Caco-2 (cell line): ENCODE measurements at places on chromosomes 2 and 18. TPM values are rescaled to one million over a fixed set of nuclear protein-coding genes. Genes with fewer than 3 reads are reported as not detected.

GRCh38 chr2:24220554-24221291 lies 45.9 kb downstream of the FAM228A start:
- DNase-seq: no peak

DNA sequence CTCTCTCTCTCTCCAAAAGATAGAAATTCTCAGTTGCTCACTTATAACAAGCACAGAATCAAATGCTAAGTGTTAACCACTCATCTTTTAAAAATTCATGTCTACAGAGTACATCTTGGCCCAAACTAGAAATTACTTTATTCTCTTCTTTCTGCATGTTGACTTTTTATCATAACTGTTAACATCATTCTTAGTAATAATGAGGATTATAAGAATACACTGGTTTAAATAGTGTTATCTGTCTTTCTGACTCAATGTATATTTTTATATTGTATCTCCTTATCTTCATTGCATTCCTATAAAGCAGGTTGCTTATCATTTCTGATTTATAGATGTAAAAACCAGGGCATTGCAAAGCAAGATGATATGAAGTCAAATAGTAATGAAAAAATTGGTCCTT lies 17.8 kb upstream of the KLF7 start:
- DNase-seq: no peak

GRCh38 chr18:70235478-70235877 lies 30.0 kb upstream of the RTTN start:
- DNase-seq: no peak

Gene CSRNP3
- 1.2 and 1.3 TPM in 2 replicates for total RNA-seq

DNA sequence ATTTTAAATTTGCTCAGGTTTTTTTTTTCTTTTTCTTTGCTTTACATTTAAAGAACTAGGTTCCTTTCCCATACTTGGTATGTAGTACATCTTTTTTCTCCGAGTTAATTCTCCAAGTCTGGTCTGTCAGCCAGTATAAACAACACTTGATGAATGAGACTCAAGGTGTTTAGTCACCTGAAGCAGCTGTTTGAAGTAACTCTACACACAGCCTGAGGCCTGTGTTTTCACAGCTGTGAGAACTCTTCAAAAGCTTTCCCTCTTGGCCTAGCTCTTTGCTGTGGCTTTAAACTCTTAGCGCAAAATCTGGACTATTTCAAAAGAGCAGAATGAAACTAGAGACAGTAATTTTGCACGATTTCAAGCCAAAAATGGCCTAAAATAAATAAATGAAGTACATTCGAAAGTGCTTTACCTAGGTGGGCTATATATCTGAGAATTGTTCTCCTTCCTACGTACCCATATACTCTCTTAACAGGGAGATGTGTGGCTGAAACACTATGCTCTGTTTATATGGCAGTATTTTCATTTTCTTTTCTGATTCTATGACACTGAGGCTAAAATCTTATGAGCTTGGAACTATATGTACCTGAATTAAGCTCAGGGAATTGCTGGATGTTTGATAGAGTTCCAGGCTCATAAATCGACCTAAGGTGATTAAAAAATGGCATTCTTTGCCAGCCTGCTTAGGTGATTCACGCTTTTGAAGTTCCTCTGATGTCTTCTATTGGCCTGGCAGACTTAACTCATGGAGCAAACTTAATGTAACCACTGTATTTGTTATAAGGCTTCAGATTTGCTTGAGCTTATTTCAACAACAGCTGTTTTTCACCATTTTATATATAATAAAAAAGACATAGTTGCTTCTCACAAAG lies 1044.1 kb upstream of the ZEB2 start:
- DNase-seq: peak; percentile 50

- no peak for DNase-seq
These were observed 742.4 kb downstream of the DCDC2C start for GRCh38 chr2:4445821-4446220.

Gene RPRM
- total RNA-seq: not detected in 2 replicates

GRCh38 chr2:42560899-42561298 lies 7.5 kb upstream of the MTA3 start:
- no peak for DNase-seq

GRCh38 chr2:135009339-135009738 lies 37.9 kb downstream of the MAP3K19 start:
- DNase-seq: no peak

Gene NIFK
- 84.7 and 104 TPM in 2 replicates for total RNA-seq

DNA sequence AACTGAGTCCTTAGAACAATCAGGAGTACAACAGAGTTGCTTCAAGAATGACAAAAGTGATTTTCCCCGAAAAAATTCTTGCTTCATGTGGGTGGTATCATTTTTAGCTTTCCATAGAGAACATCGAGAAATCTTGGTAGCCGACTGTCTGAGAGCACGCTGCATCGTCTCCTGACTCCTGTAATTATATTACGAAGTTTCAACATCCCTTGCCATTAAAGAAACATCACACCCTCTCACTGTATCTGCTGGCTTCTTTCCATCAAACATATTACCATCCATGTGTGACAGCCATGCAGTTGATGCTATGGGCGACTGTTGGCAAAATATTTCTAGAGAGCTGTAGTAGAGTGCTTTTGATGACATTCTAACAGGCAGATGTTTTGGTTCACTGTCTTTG lies 311.2 kb downstream of the CMPK2 start:
- no peak for DNase-seq

DNA sequence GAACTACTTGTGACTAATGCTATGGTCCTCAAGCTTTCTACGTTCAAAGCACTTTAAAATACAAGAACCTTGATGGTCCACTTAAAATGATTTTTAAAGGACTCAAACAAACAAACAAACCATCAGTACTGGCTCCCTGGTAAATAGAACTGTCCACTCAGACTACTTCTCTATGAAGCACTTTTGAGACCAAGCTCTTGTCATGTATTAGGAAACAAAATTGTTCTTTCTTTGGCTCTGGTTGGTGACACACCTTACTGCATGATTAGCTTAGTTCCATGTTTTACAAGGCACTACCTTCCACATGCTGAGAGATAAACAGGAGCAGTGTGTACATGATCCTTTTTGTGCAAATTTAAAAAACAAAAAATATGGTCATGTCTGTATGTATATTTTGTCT lies 19.7 kb downstream of the DARS1 start:
- DNase-seq: no peak

GRCh38 chr2:155372969-155373368 lies 674.5 kb downstream of the KCNJ3 start:
- no peak for DNase-seq

- DNase-seq: no peak
These were observed 36.0 kb upstream of the GALNT5 start for GRCh38 chr2:157221394-157221988.

Gene HDAC4
- total RNA-seq: 15.5 and 17.6 TPM in 2 replicates

GRCh38 chr2:10772201-10772867 lies 40.3 kb downstream of the PDIA6 start:
- peak; percentile 24 for DNase-seq

Gene XDH
- 1.3 and 1.4 TPM in 2 replicates for total RNA-seq

Gene POTEI
- 7.0 and 7.3 TPM in 2 replicates for total RNA-seq

GRCh38 chr2:72605836-72606442 lies 219.9 kb downstream of the EXOC6B start:
- DNase-seq: no peak

Gene SPEG
- 17.2 and 18.6 TPM in 2 replicates for total RNA-seq

- DNase-seq: no peak
These were observed 45.1 kb upstream of the SEC11C start for GRCh38 chr18:59094569-59094968.

- DNase-seq: no peak
These were observed 76.0 kb downstream of the SMAD7 start for GRCh38 chr18:48874701-48875162.

GRCh38 chr2:195815083-195815482 lies 158.1 kb downstream of the SLC39A10 start:
- DNase-seq: no peak

DNA sequence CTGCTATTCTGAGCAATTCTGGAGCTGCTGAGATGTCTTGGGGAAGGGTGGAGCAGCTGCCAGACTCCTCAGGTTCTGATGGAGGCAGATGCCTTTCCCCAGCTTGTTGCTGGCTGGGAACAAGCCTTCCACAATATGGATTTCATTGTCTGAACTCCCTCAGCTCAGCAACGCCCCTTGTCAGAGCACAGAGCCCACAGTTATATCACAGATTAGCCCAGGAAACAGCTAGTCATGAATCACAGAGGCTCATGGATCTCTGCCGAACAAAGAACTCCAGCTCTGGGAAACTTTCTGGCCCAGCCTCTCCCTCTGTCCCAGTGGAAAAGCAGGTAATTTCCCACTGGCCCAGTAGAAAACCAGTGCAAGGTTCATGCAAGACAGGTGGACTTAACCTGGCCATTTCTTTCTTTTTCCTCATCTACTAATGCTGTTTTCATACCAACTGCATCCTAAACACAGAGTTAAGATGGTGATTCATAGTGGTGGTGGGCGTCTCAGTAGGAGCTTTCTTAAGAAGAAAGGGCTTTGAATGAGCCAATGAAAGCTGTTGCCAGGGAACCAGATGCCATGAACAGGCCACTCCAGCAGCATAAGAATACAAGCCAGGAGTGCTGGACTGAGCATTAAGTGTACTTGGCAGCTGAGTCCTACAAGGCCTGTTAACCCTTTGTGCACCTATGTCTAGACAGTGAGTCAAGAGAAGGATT lies 8.7 kb upstream of the KIAA2012 start:
- DNase-seq: no peak

GRCh38 chr2:77513191-77513590 lies 9.0 kb downstream of the LRRTM4 start:
- no peak for DNase-seq

Gene HOXD12
- total RNA-seq: not detected in 2 replicates

DNA sequence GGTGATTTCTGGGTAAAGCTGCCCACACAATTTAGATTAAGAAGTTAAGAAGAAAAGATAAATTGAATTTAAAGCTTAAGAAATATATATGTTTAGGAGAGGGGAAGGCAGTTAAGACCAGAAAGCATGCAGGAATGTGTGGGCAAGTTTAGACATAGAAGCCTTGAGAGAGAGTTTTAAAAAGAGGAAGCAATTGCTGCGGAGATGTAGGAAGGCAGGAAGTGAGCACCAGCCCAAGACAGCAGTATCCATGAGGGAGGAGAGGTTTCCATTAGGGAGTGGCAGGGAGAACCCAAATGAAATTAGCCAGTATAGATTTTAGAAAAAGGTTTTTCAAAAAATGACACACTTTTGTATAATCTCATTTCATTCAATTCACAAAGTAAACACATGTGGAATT lies 24.3 kb downstream of the DSC2 start:
- no peak for DNase-seq

Gene ICOS
- not detected in 2 replicates for total RNA-seq

DNA sequence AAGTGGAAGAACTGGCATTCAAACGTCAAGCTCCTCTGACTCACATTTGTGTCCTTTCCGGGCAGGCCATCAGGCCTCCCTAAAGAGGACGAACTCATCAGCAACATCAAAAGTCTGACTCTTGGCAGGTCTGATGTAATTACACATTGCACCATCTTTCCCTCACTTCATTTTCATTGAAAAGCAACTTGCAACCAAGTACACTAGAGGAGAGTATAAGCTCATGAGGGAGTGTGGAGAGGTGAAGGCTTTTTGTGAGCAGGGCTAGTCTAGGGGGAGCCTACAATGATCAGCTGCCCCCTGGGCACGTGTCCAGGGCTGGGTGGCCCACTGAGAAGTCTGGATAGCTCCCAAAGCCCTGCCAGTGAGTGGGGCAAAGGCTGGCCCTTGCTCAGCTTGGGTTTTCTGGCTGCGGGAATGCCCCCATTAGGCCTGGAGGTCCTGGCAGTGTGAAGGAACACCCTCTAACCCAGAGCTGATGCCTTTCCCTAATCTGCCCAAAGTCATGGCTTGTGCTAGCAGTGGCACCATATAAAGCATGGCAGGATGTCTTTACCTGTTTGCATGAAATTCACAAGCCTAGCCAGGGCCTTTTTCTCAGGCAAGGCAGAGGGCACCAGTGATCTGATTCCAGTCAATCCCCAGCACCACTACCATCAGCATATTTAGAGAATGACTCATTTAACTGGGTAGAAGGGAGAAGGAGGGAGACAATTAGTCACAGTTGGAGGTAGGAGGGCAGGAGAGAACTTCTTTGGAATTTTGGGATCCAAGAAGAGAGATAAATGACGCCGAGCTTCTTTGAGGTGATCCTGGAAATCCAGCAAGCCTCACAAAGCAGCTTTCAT lies 8.5 kb upstream of the DAW1 start:
- peak; percentile 15 for DNase-seq

Gene KCNS3
- 0.14 and 0.20 TPM in 2 replicates for total RNA-seq

Gene UGT1A4
- 0.79 and 0.84 TPM in 2 replicates for total RNA-seq

Gene SCYGR2
- not detected in 2 replicates for total RNA-seq

DNA sequence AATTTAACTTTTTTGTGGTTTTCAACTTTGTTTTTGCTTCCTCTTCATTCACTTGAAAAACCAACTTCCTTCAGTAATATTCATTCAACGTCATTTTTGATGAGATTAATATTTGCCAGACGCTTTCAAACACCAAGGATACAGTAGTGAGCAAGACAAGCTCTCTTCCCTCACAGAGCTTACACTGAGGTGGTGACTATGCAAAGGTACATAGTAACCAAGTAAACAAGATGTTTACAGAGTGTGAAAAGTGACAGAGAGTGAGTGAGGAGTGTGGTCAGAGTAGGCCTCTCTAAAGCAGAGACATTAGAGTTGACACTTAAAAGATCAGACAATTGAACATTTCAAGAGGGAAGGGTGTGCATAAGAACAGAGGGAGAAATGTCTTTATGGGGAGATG lies 155.5 kb downstream of the TMEM247 start:
- DNase-seq: no peak

Gene MC2R
- not detected in 2 replicates for total RNA-seq

DNA sequence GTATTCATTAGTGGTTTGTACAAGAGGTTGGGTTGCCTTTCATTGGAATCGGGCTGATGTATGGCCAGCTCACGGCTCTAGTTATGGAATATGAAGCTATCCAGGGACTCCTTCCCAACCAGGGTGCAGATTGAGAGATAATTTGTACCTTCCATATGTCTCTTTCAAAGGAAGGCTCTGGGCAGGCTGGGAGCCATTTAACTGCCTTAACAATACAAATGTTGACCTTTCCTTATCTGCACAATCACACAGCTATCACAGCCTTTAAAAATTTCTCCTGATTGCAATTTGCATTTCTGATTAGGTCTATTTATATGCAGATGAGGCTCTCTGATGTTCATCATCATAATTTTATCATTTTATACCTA lies 58.7 kb downstream of the MYO3B start:
- DNase-seq: no peak

DNA sequence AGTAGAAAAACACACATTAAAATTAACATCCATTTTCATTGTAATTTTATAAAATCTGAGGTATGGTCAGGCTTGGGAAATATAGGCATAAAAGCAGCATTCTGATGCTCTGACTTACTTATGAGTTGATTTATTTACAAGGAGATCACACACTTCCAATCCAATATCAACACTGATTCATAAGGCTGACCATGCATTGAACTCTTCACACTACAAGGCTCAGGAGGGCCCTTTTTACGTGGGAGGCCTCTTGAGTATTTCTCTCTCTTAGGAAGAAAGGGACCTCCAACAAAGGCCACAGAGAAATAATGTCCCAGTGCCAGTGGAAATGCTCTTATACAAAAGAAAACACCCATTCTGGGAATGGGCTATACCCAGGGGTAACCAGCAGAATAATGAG lies 222.8 kb downstream of the NAPG start:
- no peak for DNase-seq

Gene COL3A1
- 25.4 and 29.2 TPM in 2 replicates for total RNA-seq
